ENCODE measurements at places on chromosomes 1 and 21. TPM values are rescaled to one million over a fixed set of nuclear protein-coding genes. Genes with fewer than 3 reads are reported as not detected.
A peak's percentile ranks its signal among the peaks of the same experiment; 100 is the strongest.

GRCh38 chr1:2939041-2939552, 82.2 kb upstream of the ACTRT2 start:
- DNase-seq = no peak

DNA sequence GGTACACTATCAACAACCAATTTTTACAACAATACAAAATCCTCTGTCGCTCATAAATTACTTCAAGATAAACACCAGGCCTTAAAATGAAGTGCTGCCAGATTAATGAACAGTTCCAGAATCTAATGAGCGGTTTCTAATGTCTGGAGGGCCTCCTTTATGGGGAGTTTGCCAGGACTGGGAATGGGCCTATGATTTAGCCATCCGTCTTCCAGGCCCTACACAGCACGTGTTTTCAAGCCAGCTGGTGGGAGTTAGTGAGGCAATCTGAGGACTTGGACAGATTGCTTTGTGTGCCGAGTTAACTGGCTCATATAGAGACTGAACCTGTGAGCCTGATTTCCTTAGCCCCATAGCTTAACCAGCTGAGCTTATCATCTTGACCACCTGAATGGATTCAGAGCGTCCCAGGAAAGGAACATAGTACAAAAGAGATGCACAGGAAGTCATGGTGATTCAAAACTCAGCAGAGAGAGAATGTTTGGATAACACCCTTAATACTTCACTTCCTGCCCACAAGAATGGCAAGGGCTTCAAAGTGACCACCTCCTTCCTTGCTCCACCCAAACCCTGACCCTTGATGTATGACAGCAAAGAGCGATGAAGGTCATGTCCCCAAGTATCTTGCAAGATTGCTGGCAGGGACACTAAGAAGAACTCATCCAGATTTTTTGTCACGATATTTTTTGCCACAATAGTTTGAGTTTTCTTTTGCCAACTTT, 143.5 kb downstream of the SLC30A10 start:
- no peak for DNase-seq

DNA sequence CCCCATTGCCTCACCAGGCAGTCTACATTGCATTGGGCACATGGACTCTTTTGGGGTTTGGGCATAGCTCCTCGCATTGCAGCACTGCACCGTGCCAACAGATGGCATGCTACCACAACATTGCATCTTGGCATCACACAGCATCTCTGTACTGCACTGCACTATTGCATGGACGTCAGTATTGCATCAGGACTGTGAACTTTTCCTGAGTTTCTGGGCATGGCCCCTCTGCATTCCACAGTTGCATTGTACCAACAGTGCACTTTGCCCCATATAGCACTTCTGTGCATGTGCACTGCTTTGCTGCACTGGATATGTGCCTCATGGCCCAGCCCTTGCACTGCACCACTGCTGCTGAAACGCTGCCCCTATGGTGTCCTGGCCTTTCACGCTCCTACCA, 9.6 kb downstream of the PTPRU start:
- peak; percentile 59 for DNase-seq

DNA sequence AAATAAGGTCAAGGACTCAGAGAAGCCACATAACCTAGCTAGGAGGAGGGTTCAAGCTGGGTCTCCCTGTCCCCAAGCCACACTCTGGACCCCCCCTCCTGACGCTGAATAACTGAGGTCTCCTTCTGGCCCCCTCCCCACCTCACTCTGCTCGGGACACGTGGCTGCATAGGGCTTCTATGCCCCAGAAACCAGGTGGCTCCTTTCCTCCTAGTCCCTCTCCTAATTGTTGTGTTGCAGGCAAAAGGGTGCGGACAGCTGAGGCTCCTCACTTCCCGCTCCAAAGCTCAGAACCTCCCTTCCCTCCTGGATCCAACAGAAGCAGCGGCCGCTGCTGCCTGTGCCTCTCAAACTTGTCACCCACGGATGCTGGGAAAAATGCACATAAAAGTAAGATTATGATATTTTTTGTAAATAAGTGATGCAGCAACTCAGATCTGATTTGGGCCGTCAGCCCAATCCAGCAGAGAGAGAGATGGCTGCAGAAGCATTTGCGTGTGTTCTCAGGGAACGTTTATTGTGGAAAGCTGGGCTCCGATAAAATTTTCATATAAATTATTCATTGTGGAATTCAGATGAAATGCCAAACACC, 40.8 kb upstream of the C1orf174 start:
- DNase-seq = no peak

- peak; percentile 57 for DNase-seq
Observed at GRCh38 chr1:172287208-172287607, 133.3 kb upstream of the C1orf105 start.

DNA sequence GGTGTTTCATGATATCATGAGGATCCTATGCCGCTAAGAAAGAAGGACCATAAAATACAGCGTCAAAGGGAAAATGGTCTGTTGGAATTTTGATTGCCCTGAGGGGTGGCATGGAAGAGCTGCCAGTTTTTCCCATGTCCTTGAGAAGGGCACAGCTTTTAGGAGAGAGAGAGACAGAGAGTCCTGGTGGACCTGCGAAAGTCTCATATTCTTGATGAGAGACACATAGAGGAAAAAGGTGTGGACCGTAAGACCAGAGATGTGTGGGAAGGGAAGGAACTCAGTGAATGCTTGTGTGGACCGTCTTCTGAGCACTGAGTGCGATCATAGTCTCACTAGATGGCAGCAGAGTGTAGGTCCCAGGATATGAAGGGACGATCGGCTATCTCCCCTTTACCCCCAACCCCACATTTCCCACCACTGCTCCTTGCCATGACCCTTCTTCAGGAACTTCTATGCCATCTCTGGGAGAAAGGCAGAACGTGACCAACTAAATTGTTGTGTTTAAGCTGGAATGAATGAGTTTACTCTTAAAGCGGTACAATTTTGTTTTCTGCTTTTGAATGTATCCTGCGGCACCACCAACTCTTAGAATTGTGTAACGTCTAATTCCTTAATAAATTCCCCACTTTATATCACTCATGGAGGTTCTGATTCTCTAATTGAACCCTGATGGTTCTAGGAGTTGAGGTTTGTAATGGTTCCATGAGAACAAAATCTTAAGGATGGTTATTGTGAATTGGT, 117.7 kb downstream of the CTH start:
- peak; percentile 26 for DNase-seq

DNA sequence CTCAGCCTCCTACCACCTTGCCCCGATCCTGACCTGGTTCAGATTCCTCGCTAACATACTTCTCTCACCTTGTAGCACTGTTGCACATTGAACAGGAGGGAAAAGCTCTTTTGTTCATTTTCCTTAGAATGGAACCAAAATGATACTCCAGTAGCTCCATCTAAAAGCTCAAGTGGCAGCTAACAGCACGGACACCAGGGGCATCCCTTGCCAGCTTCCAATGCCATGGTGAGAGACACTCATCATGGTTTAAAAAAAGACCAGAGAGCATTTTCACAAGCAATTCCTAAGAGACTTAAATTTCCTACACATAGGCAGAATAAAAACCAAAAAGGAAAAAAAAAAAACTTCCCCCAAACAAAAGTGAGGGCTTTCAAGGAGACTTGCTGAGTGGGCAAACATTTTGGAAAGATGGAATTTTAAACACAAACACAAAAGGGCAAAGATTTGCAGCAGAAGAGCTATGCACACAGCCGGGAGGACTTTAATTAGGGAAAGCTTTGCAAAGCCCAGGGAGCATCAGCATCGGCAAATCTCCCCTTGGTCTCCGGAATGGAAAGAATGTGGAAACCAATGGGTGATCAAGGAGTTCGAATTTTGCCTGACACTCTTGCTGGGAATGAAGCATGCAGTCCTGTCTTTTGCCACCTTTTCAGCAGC, 84.3 kb downstream of the CAPZB start:
- peak; percentile 57 for DNase-seq

DNA sequence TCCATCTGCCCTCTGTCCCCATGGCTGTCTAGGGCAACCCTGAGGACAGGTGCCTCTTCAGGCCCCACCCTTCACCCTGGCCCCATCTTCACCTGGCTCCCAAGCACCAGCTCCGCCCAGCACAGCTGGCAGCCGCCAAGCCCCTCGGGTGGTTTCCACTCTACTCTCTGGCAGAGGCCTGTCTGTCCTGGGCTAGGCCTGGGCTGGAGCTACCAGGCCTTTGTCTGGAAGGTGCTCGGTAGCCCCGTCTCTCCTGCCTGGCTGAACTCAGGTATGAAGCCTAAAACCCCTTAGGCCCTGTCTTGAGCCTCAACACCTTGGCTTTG, 17.4 kb downstream of the SDC3 start:
- no peak for DNase-seq

DNA sequence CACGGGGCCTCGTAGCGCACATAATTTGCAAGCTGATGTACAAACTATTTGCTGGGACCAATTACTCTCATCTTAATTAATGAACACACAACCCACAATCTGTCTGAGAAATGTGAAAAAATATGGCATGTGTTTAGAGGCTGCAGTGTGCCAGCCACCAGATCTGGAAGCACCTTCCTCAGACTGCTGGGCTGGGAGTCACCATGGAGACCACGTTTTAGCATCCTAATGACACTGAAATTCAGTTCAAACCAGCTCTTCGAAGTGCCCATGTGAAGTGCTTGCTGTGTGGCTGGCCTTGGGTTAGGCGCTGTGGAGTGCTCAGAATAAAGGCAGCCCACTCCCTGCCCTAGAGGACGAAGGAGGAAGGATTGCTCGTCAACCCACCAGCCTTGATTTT, 482.4 kb downstream of the OMA1 start:
- no peak for DNase-seq

DNA sequence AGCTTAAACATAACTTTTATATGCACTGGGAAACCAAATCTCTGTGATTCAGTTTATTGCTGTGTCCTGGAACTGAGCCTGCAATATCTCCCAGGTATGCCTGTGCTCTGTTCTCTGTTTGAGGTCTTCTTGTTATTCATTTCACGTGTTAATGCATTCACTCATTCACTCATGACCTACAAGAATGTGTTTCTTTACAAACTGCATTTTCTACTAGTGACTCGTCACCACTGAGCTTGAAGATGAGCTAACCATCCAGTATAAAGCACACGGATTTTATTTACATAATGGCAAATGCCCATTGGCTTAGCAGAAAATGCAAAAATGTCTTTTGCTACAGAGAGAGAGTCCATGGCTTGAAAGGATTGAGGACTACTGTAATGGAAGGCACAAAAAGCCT, 75.0 kb upstream of the DUSP10 start:
- DNase-seq = no peak

DNA sequence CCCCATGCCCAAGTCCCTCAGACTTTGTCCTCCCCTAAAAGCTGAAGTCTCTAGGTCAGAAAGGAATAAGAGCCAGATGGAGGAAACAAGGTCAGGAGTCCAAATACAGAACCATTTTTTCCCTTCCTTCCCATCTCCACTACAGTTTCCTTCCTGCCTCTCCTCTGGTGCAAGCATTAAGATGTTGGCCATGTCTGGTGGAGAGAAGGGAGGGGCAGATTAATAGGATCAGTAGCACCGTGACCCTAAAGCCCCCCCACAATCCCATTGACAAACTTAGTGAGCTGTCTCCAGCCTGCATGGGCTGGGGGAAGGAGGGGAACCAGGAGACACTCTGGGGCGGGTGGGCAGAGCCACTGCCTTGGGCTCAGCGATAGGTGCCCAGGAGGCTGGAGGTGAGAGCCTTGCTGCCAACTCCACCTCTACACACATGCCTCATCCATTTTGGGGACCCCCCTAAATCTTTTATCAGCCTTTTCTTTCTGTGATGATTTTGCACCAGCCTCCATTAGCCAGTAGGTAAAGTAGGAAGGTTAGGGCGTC, 59.8 kb downstream of the RHBG start:
- no peak for DNase-seq

DNA sequence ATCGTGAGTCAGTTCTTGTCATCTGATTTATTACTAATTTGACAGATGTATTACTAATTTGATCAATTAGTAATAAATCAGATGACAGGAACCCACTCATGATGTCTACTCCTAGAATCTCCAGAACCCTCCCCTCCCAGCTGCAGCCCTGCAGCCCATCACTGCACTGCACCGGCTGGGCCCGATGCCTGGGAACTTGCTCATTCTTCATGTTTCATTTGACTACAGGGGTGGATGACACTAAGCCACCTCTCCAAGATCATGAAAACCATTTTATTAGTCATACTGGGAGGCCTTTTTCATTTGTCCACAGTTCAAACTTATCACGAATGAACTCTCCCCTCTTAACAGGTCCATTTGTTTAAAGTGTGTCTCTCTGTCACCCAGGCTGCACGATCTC, 41.0 kb downstream of the KCNH1 start:
- no peak for DNase-seq

GRCh38 chr1:208221291-208221622, 22.9 kb downstream of the PLXNA2 start:
- no peak for DNase-seq

- DNase-seq = peak; percentile 70
Observed at GRCh38 chr1:21782349-21782867, 541 bp downstream of the USP48 start.

DNA sequence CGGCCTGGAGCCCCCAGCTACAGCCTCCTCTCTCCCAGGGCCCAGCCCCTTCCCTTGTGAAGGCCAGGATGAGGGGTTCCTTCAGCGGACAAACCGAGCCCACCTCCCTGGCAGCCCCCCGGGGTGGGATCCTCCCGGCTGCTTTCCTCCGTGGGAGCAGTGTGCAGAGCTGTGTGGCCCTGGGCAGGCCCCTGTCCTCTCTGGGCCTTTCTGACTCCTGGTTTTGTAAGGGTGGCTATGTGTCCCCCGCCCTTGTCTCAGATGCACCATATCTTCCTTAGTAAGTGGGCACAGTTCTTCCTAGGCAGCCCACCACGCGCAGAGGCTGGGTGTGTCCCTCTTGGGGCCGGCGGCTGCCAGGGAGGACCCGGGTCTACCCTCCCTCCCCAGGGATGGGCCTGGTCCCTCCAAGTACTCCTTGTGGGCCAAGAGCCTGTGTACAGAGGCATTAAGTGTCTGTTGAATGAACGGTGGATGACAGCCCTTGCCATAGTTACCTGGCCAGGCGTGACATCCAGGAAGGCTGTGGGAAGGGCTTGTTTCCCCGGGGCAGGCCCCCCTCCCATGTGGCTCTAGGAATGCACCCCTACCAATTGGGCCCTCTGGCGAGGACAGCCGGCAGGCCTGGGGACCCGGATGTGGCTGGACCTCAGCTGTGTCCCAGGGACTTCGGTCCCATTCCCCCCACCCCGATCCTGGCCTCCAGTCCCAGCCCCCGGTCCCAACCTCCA, 3.8 kb downstream of the SMIM1 start:
- DNase-seq = no peak

The NFASC gene
- not detected for total RNA-seq

The IFFO2 gene
- 15.7 TPM for total RNA-seq

The LDLRAP1 gene
- total RNA-seq = 30.6 TPM

The SIK1 gene
- 2.0 TPM for total RNA-seq

The HSPA6 gene
- total RNA-seq = 1.1 TPM

The FCRL1 gene
- not detected for total RNA-seq

The SPRR2B gene
- total RNA-seq = not detected

The EDARADD gene
- 2.3 TPM for total RNA-seq

The PDZK1IP1 gene
- not detected for total RNA-seq

The E2F2 gene
- 8.4 TPM for total RNA-seq

The GPR37L1 gene
- total RNA-seq = not detected

The TIMM17A gene
- total RNA-seq = 71.1 TPM

The C1orf185 gene
- not detected for total RNA-seq

The SLC39A1 gene
- total RNA-seq = 251 TPM

The MAD2L2 gene
- 144 TPM for total RNA-seq

The OR2L13 gene
- total RNA-seq = not detected

The LCE2B gene
- total RNA-seq = not detected

Data from G401 (cell line).